Tibial artery (tissue), 4 donors: ENCODE measurements at places on chromosomes 6 and 20.

GRCh38 chr6:105680131-105680530 is 277.2 kb upstream of the PREP start:
- no peak overlapping the region for H3K27ac ChIP-seq
- DNase-seq: no peak
- H3K4me1 ChIP-seq: no peaks in the 10 kb centered on the region

GRCh38 chr6:54916858-54917257 is 70.3 kb downstream of the FAM83B start:
- DNase-seq: no peak
- no peak overlapping the region for H3K4me3 ChIP-seq
- no peaks in the 10 kb centered on the region for H3K27me3 ChIP-seq
- no peaks in the 10 kb centered on the region for H3K4me1 ChIP-seq
- no peak overlapping the region for H3K27ac ChIP-seq
- H3K36me3 ChIP-seq: no peaks in the 10 kb centered on the region

- no peak overlapping the region for H3K27ac ChIP-seq
- no peaks in the 10 kb centered on the region for H3K36me3 ChIP-seq
- no peaks in the 10 kb centered on the region for H3K4me1 ChIP-seq
Measured at GRCh38 chr6:94341173-94341572, 921.8 kb upstream of the EPHA7 start.

GRCh38 chr20:36370991-36371790 is 65.1 kb downstream of the DLGAP4 start:
- no peak overlapping the region for H3K27ac ChIP-seq
- no peaks in the 10 kb centered on the region for H3K4me1 ChIP-seq
- H3K4me3 ChIP-seq: no peak overlapping the region
- H3K27me3 ChIP-seq: no peaks in the 10 kb centered on the region
- no peak for DNase-seq

GRCh38 chr20:38935285-38935684 is 9.1 kb downstream of the FAM83D start:
- no peak for DNase-seq
- H3K4me1 ChIP-seq: no peaks in the 10 kb centered on the region
- H3K27ac ChIP-seq: no peak overlapping the region
- H3K4me3 ChIP-seq: no peak overlapping the region
- H3K36me3 ChIP-seq: no peaks in the 10 kb centered on the region

DNA sequence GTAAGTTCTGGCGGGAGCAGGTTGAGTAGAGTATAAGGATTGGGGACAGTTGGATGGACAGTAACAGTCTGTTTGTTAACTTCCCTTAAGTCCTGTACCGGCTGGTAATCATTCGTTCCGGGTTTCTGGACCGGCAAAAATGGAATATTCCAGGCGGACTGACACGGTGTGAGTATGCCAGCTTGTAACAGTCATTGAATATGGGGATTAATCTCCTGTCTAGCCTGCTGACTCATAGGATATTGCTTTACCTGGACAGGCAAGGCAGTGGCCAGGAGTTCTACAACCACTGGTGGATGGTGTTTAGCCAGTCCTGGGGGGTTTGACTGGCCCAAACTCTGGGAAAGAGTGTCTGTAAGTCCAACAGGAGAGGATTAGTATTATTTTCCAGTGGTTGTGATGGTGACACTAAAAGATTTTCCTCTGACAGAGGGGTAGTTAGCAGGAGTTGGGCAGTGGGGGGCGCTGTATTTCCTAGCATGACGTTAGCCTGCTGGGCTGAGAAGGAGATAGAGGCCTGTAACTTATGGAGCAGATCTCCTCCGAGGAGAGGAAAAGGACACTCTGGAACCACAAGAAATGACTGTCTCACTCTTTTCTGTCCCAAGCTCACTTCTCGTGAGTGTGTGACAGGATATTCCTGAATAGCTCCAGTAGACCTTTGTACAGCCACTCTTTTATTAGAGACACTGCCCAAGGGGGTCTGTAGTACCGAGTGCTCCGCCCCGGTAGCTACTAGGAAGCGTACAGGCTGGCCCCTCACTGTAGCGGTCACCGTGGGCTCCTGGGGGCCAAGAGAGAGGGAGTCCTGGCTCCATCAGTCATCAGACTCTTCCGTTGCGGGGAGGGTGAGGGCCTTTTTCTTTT is 152.2 kb downstream of the TRIM27 start:
- no peak overlapping the region for H3K4me3 ChIP-seq
- no peak for DNase-seq
- H3K36me3 ChIP-seq: no peaks in the 10 kb centered on the region
- H3K4me1 ChIP-seq: no peaks in the 10 kb centered on the region
- H3K27ac ChIP-seq: no peak overlapping the region
- H3K27me3 ChIP-seq: peaks cover 97% of the 10 kb centered on the region

GRCh38 chr6:158131926-158132325 is 36.1 kb downstream of the SERAC1 start:
- H3K4me1 ChIP-seq: no peaks in the 10 kb centered on the region
- no peak overlapping the region for H3K4me3 ChIP-seq
- DNase-seq: no peak
- no peaks in the 10 kb centered on the region for H3K27me3 ChIP-seq

GRCh38 chr20:54429364-54429763 is 46.0 kb upstream of the DOK5 start:
- no peaks in the 10 kb centered on the region for H3K36me3 ChIP-seq
- H3K4me1 ChIP-seq: no peaks in the 10 kb centered on the region
- H3K27me3 ChIP-seq: no peaks in the 10 kb centered on the region
- no peak overlapping the region for H3K27ac ChIP-seq

GRCh38 chr20:59448851-59449444 is 148.5 kb downstream of the EDN3 start:
- H3K36me3 ChIP-seq: no peaks in the 10 kb centered on the region
- H3K4me3 ChIP-seq: no peak overlapping the region
